ENCODE measurements at places on chromosomes 2 and 18. TPM values are rescaled to one million over a fixed set of nuclear protein-coding genes. Genes with fewer than 3 reads are reported as not detected.

The KCNG2 gene
- not detected for polyA plus RNA-seq

The HK2 gene
- 21.3 TPM for polyA plus RNA-seq

The SH2D6 gene
- 1.2 TPM for polyA plus RNA-seq

GRCh38 chr2:121884511-121884921 is 129.1 kb downstream of the TSN start:
- H3K4me3 ChIP-seq, result no peak overlapping the region
- H3K27ac ChIP-seq, result no peak overlapping the region
- no peaks in the 10 kb centered on the region for H3K36me3 ChIP-seq
- H3K4me1 ChIP-seq, result peaks cover 6% of the 10 kb centered on the region
- H3K27me3 ChIP-seq, result no peaks in the 10 kb centered on the region
- no peak for DNase-seq

The MROH2A gene
- not detected for polyA plus RNA-seq

DNA sequence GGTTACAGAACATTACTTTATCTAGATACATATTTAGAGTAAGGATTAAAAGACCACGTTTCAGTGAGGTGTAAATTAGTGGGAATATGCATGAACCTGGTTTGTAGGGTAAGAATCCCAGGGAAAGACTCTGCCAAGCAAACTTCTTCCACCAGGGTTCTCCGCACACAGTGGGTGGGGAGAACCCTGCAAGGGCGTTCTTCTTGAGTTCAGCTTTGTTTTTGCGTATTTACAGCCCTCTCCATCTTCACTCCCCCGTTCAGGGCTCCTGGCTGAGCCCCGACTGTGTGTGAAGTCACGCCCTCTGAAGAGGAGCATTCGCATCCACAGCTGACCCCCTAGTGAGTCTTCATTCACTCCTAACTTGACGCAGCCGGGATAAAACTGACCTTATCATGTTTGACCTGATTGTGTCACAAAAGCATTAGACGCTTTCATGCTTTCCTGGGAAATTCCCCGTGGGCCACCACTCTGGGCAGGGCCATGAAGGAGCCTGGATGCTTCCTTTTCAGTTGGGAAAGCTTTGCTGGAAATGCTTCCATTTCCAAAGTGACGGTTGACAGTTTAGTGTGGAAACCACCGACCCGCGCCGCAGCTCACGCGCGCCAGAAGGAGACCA is 1.0 kb downstream of the ALKAL2 start:
- H3K4me3 ChIP-seq, result no peak overlapping the region
- no peak for DNase-seq
- peaks cover 7% of the 10 kb centered on the region for H3K36me3 ChIP-seq
- H3K27ac ChIP-seq, result no peak overlapping the region
- H3K4me1 ChIP-seq, result no peaks in the 10 kb centered on the region

- no peak overlapping the region for H3K27ac ChIP-seq
- H3K4me1 ChIP-seq, result peaks cover 6% of the 10 kb centered on the region
- DNase-seq, result no peak
- H3K4me3 ChIP-seq, result no peak overlapping the region
- H3K27me3 ChIP-seq, result no peaks in the 10 kb centered on the region
Observed at GRCh38 chr2:101655702-101656422, 41.6 kb upstream of the MAP4K4 start.

The PDE1A gene
- 0.28 TPM for polyA plus RNA-seq

GRCh38 chr18:2903006-2903405 is 56.2 kb downstream of the EMILIN2 start:
- no peaks in the 10 kb centered on the region for H3K36me3 ChIP-seq
- H3K27ac ChIP-seq, result no peak overlapping the region
- DNase-seq, result no peak
- peaks cover 2% of the 10 kb centered on the region for H3K27me3 ChIP-seq
- peaks cover 22% of the 10 kb centered on the region for H3K4me1 ChIP-seq

- no peaks in the 10 kb centered on the region for H3K4me1 ChIP-seq
- H3K27me3 ChIP-seq, result peaks cover 10% of the 10 kb centered on the region
- H3K27ac ChIP-seq, result no peak overlapping the region
- no peak overlapping the region for H3K4me3 ChIP-seq
Observed at GRCh38 chr2:26670931-26671460, 21.5 kb upstream of the KCNK3 start.

All from K562 (cell line).